GF-D8 (cell line): ENCODE measurements at places on chromosomes 1 and 21.
A peak's percentile ranks its signal among the peaks of the same experiment; 100 is the strongest.

DNA sequence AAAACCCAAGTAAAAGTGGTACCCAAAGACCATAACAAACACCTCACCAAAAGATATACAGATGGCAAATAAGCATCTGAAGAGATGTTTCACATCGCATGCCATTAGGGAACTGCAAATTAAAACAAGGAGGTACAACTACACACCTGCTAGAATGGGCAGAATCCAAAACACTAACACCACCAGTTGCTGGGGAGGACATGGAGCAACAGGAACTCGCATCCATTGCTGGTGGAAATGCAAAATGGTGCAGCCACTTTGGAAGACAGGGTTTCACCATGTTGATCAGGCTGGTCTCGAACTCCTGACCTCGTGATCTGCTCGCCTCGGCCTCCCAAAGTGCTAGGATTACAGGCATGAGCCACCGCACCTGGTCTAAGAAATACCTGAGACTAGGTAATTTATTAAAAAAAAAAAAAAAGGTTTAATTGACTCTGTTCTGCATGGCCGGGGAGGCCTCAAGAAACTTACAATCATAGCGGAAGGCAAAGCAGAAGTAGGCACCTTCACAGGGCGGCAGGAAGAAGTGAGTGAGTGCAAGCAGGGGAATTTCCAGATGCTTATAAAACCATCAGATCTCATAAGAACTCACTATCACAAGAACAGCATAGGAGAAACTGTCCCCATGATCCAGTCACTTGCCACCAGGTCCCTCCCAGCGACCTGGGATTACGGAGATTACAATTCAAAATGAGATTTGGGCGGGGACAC is 30.2 kb upstream of the PRSS38 start:
- DNase-seq, result no peak

DNA sequence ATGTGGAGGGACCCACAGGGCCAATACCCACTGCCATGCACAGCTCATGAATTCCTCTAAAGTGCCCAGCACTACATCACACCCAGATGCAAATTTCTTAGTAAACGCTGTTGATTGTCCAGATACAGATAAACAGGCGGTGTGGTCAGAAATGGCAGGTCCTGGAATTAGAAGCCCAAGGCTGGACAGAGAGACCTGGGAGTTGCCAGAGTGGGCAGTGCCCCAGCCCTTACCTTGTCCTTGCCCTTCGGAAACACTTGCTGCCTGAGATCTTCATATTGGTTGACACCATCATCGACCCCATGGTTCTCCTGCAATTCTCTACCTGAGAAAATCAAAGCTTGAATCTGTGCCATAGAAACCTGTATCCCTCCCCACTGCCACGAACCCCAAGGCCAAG is 149.3 kb upstream of the ETV3 start:
- DNase-seq, result no peak

DNA sequence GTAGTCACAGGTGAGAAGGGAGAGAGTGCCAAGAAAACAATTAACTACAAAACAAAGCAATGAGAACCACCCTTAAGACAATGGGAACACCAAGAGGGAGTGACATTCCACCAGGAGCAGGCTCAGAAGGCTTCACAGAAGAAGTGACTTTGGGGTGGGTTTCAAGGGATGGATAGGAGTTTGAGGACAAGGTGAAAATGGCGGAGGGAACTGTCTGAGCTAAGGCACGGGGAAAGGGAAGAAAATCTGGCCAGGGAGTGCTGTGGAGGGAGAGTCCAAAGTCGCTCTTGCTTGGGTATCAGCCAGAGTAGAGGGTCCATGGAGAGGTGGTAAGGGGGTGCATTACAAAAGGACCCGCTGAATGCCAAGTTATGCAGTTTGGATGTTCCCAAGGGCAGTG is 87.3 kb downstream of the CAMK2N1 start:
- no peak for DNase-seq

GRCh38 chr21:29152916-29153315 is 22.5 kb downstream of the MAP3K7CL start:
- DNase-seq, result no peak

DNA sequence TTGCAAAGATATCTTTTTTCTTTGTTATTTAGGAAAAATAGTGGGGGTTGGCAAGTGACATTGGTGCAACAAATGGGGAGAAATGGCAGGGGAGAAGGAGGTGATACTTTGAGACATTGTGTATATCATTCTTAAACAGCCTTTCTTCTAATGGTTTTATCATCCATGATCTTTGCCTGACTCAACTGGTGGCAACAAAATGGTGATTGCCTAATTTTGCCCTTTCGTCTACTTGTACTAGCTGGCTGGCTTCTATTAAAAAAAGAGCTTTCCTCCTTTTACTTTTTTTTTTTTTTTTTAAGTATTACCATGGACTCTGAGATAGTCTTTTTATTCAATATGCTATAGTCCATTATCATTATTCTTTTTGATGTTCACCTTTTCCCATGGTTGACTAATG is 27.7 kb downstream of the DESI2 start:
- no peak for DNase-seq

GRCh38 chr1:22112554-22112953 is 30.3 kb downstream of the WNT4 start:
- DNase-seq, result no peak

DNA sequence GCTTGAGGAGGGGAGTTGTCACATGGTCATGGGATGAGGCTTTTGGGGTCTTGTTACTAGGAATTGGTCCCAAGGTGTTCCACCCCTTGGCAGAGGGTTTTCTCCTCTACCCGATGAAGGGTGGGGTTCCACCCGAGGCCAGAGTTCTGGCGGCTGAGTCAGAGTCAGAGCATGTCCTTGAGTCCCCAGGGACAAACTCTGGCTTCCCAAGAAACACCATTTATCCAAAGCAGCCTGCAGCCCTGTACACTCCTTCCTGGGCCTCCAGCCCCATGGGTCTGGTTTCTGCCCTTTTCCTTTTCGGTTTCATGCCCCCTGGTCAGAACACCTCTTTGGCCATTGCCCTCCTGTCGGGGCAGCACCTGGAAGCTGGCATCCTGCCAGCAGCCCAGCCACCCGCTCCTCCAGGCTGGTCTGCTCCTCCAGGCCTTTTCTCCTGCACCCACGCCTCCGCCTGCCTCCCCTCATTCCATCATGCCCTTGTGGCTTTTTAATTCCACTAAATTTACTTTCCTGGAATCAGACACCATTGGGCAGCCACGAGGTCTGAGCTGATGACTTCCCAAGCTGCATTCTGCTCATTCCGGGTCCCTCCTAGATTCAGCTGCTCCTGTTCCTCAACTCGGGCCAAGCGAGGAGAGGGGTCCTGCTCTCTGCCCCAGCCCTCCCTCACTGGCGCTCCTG is 301.7 kb upstream of the VAMP3 start:
- no peak for DNase-seq

DNA sequence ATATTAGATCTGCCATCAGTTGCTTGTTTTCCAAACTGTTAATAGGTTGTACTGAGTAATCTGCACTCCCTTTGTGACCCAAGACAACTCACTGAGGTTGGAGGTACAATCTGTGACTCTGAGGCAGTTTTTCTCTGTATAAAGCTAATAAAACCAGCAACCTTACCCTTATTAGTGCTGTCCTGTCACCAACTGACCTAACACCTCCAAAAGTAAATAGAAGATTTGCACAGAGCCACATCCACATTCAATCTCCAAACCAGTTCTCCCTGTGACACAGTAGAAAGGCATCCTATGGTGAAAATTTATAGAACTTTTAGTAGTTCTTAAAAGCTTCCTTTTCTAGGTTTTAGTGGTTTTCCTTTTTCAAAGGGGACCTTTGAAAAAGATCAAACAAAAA is 140.4 kb upstream of the ADGRL2 start:
- no peak for DNase-seq

DNA sequence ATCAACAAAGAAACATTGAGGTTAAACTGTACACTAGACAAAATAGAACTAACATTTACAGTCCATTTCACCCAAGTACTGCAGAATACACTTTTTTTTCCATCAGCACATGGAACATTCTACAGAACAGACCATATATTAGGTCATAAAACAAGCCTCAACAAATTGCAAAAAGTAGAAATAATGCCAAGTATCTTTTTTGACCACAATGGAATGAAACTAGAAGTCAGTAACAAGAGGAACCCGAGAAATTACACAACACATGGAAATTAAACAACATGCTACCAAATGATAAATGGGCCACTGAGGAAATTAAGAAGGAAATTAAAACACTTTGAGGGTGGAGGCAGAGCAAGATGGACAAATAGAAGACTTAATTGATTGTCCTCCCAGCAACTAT is 8.4 kb upstream of the C1orf185 start:
- DNase-seq, result no peak

GRCh38 chr1:230385158-230385450 is 41.0 kb downstream of the PGBD5 start:
- no peak for DNase-seq

GRCh38 chr1:201039876-201040275 is 16.4 kb upstream of the KIF21B start:
- no peak for DNase-seq

GRCh38 chr1:161013131-161013487 is 7.8 kb downstream of the F11R start:
- no peak for DNase-seq

DNA sequence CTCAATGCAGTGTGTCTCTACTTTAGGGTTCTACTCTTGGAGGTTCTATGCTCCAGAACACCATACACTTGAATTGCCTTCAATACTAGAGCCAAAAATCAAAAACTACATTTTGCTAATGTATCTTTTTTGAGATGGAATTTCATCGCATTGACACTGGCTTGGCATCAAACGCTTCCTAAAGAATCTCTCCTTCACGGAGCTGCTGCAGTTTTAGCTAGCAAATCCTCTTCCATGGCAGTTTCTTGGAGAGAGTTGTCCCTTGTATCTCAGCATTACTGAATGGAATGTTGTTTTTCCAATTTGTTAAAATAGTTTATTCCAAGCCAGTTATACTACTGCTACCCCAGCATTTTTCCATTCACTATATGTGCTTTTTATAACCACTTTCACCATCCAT is 17.7 kb downstream of the SDCCAG8 start:
- no peak for DNase-seq

DNA sequence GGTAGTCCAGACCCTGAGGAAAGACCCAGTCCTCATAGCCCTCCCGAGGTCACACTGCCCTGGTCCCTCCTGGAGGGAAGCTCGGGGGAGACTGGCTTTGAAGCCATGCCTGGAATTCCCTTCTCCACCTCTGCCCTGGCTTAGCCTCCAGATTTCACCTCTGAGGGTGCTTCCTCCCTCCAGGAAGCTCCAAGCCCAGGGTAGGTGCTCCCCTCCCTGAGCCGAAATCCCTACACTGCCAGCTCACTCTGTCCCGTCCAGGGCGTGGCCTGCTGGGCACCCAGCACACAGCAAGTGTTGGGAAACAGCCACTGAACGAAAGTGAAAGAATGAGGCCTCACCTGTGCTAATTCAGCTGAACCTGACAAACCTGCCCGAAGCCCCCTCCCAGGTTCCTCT is 6.0 kb upstream of the TNFRSF25 start:
- DNase-seq, result no peak

GRCh38 chr1:152459596-152460528 is 45.8 kb upstream of the CRNN start:
- peak; percentile 21 for DNase-seq

DNA sequence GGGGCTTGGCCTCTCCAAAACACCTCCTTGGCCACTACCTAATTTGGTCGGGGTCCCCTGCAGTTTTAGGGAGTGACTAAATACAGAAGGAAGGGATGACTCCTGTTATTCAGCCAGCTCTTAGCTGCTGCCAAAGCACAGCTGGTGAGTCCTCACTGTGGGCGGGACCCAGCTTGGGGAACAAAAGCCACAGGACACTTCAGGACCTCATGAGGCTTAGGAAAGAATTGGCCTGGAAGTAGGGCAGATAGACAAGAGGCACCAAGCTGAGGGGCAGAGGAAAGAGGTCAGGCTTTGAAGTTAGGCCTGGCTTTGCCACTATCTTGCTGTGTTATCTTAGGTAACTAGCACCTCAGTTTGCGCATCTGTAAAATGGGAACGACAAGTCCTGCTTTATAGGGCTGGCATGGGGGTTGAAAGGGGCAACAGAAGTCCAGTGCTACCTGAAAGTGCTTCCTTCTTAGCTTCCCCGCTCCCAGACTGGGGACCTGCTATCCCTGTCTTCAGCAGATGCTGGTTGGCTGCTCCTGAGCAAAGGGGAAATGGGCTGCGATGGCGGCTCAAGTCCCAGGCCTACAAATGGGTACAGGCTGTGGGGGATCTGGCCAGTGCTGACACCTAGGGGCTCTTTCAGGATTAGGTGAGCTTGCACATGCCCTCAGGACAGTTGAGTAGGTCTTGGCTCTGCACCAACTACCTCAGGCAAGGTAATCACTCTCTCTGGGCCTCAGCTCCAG is 15.7 kb downstream of the IFI6 start:
- no peak for DNase-seq

DNA sequence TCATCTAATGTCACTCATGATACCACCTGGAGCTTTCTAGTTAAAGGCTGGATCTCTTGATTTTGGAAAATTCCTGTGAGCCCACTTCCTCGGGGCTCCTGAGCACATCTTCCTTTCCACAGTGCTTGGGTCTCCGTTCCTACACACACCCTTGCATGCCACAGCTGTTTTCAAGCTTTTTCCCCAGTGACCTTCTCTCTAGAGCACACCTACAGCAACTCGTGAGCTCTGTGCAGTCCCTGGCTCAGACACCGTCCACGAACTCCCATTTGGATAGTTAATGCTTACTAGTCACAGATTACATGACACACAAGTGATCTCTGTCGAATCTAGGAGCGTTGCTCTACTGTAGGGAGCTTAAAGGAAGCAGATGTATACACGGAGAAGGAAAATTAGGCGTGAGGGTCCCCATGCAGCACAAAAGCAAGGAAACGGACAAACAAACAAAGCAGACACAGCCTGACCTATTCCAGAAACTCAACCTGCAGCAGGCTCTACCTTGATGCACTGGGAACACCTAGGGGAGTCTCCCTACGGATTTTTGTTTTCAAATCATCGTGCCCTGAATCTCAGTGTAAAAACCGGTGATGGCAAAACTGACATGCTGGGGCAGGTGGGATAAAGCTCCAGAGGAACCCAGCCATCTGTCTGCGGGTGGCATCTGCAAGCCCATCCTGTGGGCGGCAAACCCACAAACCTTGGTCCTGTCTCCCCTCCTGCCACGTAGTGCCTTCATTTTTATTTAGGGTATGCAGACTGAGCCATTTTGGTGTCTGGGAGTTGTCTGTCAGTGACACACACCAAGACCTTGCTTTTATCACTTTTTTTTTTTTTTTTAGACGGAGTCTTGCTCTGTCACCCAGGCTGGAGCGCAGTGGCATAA is 177.8 kb downstream of the RUNX1 start:
- DNase-seq, result no peak
